ENCODE measurements at places on chromosomes 5 and 9. TPM values are rescaled to one million over a fixed set of nuclear protein-coding genes. Genes with fewer than 3 reads are reported as not detected.

ATP6V1G1 gene
- polyA plus RNA-seq = not detected

DNA sequence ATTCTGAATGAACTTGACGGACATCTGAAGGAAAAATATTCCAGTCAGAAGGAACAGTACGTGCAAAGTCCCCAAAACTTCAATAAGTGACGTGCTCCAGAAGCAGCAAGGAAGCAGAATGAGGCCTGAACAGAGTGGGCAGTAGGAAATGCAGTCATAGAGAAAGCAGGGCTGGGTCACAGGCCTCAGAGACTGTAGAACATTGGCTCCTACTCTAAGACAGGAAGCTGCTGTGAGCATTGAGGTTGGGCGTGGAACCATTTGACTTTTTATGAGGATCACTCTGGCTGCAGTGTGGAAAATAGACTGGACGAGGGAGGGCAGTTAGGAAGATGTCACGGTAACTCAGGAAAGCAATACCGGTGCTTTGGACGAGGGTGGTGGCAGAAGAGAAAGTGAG lies 64.0 kb downstream of the DOCK8 start:
- no peak for DNase-seq

DNA sequence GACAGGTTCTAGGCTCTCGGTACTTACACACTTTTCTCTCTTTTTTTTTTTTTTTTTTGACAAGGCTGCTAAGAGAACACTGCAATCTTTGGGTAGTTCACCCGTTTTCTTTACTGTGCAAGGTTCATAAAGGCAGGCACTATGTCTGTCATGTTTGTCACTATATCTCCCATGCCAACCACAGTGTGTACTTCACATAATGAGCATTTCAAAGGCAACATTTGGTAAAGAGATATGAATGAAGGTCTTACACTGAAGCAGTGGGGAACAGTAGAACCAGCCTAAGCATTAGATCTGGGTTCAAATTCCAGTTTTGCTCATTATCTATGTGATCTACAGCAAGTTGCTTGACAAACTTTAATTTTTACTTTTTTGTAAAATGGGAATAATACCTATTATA lies 1.5 kb upstream of the HMGCR start:
- DNase-seq = no peak

GRCh38 chr9:33225319-33226147 lies 14.4 kb upstream of the SPINK4 start:
- peak; percentile 84 for DNase-seq

DNA sequence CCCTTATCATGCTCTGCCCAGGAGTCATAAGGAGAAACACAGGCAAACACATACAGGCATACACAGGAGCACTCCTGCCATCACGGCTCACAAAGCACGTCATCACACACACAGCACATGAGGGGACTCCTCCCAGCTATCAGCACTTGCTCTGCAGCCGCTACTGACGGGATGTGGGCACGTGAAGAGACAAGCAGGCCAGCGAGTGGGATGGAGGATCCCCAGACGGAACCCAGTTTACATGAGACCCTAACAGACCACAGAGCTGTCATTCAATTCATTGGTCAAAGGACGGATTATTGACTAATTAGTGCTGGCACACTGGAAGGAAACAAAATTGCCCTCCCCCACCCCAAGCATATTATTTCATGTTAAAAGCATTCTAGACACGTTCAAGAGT lies 53.6 kb downstream of the SEMA4D start:
- DNase-seq = no peak

DNA sequence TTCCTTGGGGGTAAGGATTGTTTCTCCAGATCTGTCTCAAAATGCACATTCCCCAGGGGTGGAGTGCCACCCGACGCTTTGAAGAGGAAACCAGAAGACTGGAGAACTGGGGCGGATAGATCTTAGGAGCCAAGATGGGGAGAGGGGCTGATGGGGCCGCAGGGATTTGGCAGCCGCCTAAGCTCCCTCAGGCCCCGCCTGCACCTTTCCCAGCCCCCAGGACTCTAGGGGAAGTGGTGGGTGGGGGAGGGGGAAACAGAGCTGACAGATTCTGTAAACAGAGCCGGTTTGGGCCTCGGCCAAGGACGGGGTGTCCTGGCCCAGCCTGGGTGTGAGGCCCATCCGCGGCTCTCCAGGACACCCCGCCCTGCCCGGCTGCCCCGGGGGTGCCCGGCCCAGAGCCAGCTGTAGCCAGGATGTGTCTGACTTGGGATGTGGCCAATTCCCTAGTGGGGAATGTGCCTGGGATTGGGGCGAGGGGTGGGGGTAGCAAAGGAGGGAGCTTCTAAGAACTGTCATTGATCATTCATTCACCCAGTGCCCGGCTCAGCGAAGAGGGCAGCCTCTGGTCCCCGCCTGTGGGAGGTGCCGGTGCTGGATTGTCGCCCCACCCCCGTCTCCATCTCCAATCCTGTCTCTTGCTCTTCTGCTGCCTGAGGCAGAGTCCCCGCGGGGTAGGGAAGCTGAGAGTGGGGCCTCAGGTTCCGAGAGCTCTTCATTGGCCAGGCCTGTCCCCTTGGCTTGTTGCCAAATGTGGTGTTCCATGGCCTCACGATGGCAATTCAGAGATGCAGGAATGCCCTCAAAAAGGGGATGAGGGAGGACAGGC lies 54.8 kb upstream of the CDKN2AIPNL start:
- DNase-seq = peak; percentile 39

DNA sequence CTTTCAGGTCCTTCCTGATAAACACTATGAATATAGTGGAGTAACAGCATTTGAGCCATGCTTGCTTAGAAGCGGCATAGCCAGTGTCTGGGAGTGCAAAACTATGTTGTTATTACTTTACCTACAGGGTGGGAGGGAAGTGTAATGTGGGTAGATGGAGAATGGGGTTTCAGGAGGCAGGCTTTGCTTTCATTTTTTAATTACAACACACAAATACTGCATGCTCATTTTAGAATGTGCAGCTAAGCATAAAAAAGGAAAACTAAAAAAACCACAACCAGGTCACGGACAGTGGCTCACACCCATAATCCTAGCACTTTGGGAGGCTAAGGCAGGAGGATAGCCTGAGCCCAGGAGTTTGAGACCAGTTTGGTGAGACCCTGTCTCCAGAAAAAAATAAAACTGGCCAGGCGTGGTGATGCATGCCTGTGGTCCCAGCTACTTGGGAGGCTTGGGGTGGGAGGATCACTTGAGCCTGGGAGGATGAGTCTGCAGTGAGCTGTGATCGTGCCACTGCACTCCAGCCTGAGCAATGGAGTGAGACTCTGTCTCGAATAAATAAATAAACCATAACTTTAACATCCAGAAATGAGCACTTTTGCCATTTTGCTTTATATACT lies 20.2 kb downstream of the HAVCR1 start:
- DNase-seq = no peak

DNA sequence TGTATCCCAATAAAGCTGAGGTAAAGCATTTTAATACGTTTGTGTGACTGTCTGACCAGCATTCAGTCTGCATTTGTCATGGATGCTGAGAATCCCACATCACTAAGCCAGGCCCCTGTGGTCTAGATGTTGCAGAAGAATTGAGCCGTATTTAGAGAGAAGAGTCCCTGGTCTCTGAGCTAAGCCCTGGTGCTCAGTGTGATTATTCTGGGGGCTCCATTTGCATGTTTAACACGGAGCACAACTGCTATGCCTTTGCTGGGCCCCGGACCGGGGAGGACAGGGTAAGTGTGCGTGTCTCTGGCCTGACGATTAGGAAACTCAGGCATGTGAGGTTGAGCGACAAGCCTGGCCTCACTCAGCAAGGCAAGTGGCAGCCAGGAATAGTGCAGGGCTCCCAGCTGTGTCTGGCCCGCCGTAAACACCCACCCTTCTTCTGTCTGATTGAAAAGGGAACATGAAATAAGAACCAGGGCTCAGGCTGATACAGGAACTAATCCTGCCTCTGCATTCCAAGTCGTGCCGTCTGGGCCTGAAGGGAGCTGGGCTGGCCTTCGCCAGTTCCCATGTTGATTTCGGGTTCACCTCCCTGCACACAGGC lies 22.3 kb downstream of the FAM78A start:
- no peak for DNase-seq

DNA sequence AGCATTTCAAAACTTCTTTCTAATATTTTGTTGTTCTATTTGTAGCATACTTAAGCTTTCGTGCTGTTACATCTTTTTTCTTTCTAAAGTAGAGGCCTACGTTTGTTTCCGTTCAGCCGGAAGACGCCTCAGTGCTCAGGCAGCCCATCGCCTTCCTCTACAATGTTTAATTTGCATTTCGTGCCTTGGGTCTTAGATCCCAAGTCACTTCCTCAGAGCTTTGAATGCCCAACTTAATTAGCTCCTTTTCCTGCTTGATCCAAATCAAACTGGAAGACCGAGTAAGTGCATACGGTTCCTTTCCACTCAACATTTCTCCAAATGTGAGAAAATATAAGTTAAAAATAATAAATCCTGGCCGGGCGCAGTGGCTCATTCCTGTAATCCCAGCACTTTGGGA lies 43.2 kb downstream of the MRPL36 start:
- no peak for DNase-seq

KIF12 gene
- 2.6 TPM for polyA plus RNA-seq

WNK2 gene
- 8.3 TPM for polyA plus RNA-seq

STING1 gene
- polyA plus RNA-seq = not detected

C9orf153 gene
- polyA plus RNA-seq = 0.31 TPM

DNA sequence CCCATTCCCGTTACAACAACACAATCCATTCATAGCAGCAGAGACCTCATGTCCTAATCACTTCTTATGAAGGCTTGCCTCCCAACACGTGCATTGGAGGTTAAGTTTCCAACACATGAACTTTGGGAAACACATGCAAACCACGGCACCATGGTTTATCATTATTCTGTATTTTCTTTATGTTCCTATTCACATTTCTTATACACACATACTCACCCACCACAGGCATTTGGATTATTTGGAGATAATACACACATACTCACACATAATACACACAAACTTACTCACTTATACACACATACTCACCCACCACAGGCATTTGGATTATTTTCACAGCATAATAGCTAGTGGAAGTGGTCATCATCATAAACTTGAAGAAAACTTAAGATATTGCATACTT lies 75.6 kb downstream of the C7 start:
- no peak for DNase-seq

DNA sequence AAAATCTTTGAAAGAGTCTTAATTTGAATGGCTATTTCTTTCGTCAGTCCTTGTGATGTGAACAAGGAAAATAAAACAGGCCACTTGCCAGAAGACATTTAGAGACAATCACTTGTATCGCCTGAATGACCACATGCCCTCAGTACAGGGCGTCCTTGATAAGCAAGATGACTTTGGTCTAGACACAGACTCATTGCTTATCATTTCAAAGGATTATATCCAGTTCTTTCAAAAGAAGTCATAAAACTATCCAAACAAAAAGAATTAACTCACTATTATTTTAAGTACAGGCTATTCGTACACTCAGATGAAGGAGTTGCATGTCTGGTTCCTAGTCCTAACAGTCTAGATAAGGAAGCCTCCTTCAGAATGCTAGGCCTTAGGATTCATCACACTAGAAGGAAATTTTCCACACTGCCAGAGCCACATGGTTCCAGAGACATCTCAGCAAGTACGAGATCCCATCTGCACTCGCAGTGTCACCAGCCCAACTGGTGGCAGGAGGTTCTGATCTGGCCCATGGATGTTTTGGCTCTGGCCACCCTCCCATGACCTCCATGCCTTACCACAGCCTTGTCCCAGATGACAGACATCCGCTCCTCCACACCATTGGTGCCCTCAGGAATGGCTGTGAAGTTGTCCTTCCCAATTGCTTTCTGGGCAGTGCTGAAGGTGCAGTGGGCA lies 109.6 kb downstream of the DPYSL3 start:
- DNase-seq = no peak

GRCh38 chr9:86723346-86723745 lies 224.0 kb downstream of the GAS1 start:
- no peak for DNase-seq

GRCh38 chr5:40787986-40788385 lies 10.2 kb downstream of the PRKAA1 start:
- no peak for DNase-seq

GRCh38 chr9:96495341-96495740 lies 45.4 kb downstream of the HABP4 start:
- DNase-seq = no peak

DNA sequence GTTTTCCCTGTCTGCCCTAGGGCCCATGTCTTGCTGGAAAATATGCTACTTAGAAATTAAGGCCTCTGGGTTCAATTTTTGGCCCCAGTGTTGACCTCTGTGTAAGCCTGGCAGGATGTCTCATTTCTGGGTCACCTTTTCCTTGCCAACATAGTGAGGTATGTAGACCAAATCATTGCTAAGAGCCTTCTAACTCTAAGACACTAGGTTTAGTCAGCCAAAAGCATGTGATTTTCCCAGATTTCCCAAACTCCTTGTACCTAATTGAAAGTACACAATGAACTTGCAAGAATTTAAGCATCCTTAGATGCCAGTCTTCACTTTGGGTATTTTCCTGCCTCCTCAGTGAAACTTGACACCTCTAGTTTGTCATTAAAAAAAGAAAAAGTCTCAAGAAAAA lies 77.0 kb downstream of the GALNT10 start:
- DNase-seq = no peak

All from muscle of arm (tissue), 14 donors.